ENCODE measurements at places on chromosomes 3 and 15. TPM values are rescaled to one million over a fixed set of nuclear protein-coding genes. Genes with fewer than 3 reads are reported as not detected.

FBXL2 gene
- total RNA-seq = 6.8 TPM

UROC1 gene
- total RNA-seq = not detected

GRCh38 chr3:70310809-70311208 lies 1.6 kb downstream of the MDFIC2 start:
- no peak for DNase-seq

GRCh38 chr3:179932674-179933073 lies 104.1 kb downstream of the PEX5L start:
- DNase-seq = no peak

GRCh38 chr3:38509732-38510131 lies 13.6 kb downstream of the EXOG start:
- no peak for DNase-seq

CCDC50 gene
- total RNA-seq = 65.4 TPM

GRCh38 chr15:91908391-91908790 lies 54.9 kb downstream of the SLCO3A1 start:
- DNase-seq = no peak

GRCh38 chr3:193556841-193557240 lies 2.1 kb upstream of the ATP13A4 start:
- DNase-seq = no peak

GRCh38 chr3:185929192-185930151 lies 8.3 kb downstream of the TRA2B start:
- no peak for DNase-seq

GRCh38 chr3:101722394-101723173 lies 1.8 kb upstream of the CEP97 start:
- no peak for DNase-seq

- DNase-seq = no peak
Measured at GRCh38 chr3:173733029-173733652, 335.6 kb downstream of the NLGN1 start.

Data from MG63 (cell line).